ENCODE measurements at places on chromosomes 4 and X.

- DNase-seq = no peak
Measured at GRCh38 chrX:136076942-136077341, 70.4 kb upstream of the FHL1 start.

GRCh38 chr4:68218044-68218443 is 27.4 kb downstream of the TMPRSS11B start:
- DNase-seq = no peak

- DNase-seq = no peak
Measured at GRCh38 chr4:81990211-81990610, 383.6 kb downstream of the HNRNPD start.

GRCh38 chr4:2064276-2064991 is 5.3 kb downstream of the NAT8L start:
- DNase-seq = no peak

DNA sequence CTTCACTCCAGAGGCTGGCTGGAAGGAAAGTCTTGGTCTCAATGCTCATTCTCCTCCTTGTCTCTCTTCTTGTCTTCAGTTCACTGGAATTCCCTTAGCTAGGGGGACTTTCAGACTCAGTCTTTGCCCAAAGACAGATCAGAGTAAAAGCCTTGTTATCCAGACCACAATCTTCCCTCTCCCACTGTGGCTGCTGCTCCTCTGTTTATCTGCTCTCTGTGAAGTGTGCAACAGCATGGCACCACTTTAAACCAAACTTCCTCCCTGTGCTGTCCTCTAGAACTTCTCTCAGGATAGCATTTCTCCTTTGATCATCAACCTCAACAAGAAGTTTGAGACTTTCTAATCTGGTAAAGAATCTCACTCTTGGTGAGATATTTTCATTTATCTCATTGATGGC is 530.1 kb upstream of the SLIT2 start:
- DNase-seq = no peak

DNA sequence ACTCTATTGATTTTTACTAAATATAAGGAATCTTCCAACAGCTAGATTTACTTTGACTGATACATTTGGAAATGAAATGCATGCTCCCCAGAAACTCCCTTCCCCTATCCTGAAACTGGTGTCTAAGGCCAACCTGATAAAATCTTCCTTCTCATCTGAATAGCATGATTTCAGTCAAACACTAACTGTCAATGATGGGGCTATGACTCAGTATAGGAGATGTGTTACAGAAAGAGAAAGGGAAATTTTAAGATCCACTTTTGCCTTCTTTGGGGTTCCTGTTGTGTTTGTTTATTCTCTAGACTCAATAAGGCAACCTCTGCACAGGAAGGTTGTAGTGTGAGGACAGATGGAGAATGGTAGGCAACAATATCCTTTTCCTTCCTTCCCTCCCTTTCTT is 160.7 kb downstream of the MOSPD2 start:
- no peak for DNase-seq

DNA sequence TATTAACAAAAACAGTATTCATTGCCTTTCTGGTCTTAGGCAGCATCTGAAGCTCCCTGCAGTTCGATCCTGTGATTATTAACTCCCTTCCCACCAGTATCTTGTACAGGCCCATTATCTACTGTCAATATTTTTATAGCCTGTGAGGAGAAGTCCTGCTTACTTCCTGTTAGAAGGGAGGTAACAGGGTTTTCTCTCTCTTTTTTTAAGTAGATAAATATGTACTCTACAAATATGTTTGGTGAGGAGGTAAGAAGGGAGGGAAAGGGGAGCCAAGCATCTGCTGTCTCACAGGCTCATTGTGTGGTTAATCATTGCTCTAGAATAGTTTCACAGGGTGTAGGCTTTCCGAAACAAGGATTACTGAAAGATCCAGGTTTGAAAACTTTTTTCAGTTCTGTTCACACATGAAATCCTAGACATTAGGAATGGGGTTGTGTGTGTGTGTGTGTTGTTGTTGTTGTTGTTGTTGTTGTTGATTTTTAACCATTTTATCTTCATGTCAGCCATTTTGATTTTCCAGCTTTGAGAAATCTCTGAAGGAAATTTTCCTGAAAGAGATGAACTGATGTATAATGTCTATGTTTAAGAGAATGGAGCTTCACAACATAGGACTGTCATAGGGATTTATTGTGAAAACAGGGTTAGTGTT is 14.2 kb downstream of the ATOH1 start:
- no peak for DNase-seq

GRCh38 chrX:107684956-107685385 is 56.7 kb downstream of the PRPS1 start:
- no peak for DNase-seq

GRCh38 chr4:103244251-103244650 is 46.1 kb upstream of the CENPE start:
- DNase-seq = no peak

DNA sequence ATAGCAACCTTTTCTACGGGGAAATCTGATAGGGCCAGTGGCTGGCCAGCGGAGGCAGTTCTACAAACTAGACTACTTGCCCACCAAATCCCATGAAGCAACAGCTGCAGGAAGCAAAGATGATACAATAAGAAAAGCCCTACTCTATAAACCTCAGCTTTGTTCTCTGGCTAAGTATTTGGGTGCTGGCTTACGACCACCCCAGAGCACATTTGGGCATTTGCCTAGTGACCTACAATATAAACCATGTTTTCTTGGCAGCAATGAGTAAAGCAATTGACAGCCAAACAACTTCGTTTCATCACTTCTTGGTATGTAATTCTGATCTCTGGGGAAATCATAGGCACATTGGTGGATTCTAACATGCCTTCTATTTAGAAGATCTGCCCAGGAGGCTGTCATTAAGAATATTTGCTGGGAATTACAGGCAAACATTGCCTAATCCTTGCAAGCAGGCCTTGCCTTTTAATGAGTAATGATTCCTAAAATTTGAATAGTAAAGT is 7.5 kb upstream of the LHFPL1 start:
- no peak for DNase-seq

GRCh38 chrX:10529344-10529743 is 91.0 kb downstream of the MID1 start:
- no peak for DNase-seq

DNA sequence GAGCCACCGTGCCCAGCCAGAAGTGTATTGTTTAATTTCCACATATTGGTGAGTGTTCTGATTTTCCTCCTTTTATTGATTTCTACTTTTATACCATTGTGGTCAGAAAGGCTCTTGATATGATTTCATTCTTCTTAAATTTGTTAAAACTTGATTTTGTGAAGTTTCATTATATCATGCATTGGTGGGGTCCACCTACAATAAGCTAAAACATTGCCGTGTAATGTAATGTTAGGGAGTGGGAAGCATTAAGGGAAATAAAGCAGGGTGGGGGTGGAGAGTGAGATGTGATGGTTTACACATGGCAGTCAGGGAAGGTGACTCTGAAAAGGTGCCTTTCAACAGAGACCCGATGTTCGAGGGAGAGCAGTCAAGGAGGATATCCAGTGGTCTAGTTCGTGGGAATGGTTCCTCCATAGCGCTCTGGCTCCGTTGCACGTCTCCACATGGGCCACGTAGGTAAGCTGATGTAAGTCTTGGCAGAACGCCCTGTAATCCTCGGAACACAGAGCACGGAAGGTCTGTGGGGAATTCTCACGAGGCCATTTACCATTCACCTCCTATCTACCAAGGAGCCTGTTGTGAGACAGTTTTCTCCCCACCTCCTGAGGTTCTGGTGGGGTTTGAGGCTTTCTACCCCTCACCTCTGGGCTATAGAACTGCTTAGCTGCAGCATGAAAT is 7.7 kb upstream of the WDR13 start:
- DNase-seq = no peak

DNA sequence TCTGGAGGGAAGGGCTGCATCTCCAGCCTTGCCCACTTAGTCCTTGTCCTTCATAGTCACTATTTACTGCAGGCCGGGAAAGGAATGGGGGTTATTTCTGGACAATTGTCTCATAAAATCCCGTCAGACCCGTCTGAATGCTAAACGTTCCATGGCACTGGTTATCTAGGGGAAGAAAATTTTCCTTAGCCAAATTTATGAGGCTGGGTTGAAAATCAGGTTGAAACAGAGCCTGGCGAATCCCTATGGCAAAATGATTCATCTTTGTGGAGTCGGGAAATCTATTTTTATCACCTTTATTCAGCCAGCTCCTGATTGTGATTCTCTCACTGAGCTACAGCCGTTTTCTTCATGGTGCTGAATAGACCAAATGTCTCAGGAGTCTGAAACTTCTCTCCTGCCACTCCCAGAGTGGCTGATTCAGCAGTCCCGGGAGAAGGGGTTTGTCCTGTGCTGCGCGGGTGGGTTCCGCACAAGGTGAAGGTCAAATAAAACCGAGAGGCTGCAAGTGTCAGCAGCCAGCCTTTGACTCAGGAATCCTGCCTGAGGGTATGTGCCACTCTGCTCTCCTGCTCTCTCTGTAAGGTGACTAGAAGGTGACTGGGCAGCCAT is 1.0 kb downstream of the LIMCH1 start:
- no peak for DNase-seq

DNA sequence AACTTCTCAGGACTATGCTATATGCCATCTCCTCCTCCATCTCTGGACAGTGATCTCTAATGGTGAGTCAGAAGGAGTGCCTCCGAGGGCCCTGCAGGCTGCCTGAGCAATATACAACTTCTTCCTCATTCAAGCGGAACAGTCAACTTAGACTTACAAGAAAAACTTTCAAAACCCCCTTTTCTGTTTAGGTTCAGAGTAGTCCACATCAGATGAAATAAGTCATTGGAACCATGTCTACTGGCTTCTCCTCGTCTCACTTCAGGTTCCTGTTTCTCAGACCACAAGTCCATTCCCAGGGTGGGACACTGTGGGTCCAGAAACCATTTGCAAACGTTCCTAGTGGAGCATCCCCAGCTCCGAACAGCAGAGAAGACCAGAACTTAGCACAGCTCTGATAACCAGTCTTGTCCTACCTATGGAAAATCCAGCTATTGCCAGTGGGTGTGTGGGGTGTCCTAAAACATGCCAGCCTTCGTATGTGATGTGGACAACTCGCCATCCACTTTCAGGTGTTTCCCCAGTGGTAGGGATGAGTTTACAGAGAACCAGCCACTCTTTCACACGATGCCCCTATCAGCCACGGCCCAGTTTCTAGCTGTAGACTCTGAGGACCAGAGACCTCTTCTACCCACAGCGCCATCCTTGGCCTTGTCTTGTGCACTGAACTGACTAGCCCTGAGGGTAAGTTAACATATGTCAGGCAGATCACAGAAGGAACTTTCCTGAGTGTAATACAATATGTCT is 32.7 kb upstream of the NKRF start:
- DNase-seq = no peak

DNA sequence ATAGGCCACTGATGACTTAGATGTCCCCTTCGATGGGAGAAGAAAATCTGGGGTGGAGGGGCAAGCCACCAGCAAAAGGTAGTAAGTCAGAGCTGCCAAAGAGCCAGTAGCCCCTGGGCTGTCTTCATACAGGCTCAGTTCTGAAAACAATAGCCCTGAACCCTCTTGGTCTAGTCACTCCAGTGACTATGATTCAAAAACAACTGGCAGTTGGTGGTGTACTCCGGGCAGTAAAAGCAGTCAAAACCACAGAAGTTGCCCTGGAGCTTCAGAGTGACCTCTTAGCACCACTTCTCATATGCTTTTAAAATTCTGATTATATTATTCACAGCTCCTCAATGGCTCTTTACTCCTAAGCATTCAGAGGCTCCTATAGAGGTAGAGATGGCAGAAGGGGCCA is 164.3 kb upstream of the MAMLD1 start:
- DNase-seq = no peak

- no peak for DNase-seq
Measured at GRCh38 chr4:159433337-159433736, 330.5 kb downstream of the RAPGEF2 start.

DNA sequence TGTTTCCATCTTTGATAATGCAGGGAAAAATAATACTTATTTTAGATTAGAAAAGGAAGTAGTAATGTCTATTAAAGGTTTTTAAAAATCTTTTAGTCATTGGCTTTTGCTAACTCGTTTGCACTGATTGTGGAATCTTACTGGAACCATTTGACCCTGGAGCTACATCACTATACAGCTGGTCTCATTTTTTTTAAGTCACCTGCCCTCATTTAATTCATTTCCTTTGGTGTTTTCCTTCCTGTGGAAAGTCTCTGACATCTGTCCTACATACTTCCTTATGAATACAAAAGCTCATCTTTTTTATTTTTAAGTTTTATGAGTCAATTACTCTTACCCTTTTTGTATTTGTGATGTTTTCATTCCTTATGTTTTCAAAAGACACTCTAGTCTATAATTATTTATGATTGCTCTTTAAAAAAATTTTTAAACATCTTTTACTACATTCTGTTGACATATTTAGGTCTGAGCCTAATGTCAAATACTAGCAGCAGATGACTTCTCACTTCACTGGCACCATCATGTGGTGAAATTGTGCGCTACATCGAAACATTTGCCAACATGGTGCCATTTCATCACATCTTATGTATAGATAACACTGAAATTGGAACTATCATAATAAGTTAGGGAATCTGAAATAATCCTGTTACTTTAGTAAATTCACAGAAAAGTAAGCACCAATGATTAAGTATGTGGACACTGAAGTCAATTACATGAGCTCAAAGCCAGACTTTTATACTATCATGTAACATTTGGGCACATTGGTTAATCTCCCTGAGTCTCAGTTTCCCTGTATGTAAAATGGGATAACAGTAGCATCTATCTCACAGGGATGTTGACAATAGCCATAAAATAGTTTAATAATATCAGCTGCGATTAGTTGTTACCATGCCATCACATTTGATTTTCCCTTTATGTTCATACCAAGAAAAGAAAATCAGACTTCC is 9.4 kb upstream of the MMAA start:
- DNase-seq = no peak

- DNase-seq = no peak
Measured at GRCh38 chrX:119201570-119201969, 34.5 kb upstream of the PGRMC1 start.

DNA sequence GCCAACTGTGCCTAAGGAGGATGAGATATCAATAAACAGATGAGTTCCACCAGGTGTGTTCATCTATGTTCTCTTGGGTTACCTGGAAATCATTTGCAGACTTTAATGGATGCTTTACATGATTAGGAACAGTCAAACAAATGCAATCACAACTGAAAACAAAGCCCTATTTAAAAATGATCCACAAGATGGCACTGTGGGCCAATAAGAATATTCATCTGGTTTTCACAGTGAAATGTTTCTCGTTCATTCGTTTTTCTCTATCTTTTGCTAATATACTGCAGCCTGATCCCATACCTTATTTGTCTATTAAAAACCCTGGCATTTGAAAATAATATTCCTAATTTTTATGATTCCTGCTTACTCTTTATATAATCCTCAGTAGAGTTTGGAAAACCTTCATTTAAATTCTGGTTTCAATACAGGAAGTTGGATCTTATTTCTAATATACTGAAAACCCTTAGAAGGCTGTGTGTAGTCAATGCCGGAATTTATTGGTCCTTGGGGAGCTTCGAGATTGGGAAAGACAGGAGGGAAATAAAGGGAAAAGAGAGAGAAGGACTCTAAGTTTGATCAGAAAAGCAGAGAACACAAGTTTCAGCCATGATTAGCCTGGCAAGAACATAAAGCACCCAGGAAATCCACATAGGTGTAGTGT is 63.8 kb upstream of the TAPT1 start:
- DNase-seq = no peak

GRCh38 chr4:158821228-158821971 is 52.6 kb downstream of the FNIP2 start:
- no peak for DNase-seq

- no peak for DNase-seq
Measured at GRCh38 chr4:25081866-25082471, 51.2 kb upstream of the LGI2 start.

GRCh38 chrX:41335198-41335957 is 1.4 kb downstream of the DDX3X start:
- DNase-seq = no peak

GRCh38 chr4:138190452-138190858 is 51.7 kb downstream of the SLC7A11 start:
- no peak for DNase-seq

- DNase-seq = peak; percentile 2
Measured at GRCh38 chr4:118224243-118224829, 128.5 kb downstream of the PRSS12 start.
